ENCODE measurements at places on chromosomes 3 and 15.
A peak's percentile ranks its signal among the peaks of the same experiment; 100 is the strongest.

GRCh38 chr15:31328428-31328968 is 1.9 kb downstream of the KLF13 start:
- no peak for DNase-seq

DNA sequence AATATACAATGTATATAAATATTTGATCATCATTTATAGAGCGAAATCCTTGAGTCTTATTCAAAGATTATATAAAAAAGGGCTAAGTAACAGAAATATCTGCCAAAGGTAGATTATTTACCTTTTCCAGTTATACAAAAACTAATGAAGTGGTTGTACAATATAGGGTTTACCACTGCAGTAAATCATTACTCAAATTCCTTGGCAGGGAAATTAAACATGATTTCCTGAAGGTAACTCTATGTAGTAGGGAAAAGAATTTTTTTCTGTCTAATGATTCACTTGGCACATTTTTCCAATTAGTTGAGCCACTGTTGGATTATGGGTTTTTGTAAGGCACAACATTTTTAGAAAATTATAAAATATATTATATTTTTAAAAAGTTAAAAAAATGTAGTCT is 129.6 kb downstream of the NR2F2 start:
- no peak for DNase-seq

- no peak for DNase-seq
Observed at GRCh38 chr3:33718595-33718907, 497 bp upstream of the CLASP2 start.

DNA sequence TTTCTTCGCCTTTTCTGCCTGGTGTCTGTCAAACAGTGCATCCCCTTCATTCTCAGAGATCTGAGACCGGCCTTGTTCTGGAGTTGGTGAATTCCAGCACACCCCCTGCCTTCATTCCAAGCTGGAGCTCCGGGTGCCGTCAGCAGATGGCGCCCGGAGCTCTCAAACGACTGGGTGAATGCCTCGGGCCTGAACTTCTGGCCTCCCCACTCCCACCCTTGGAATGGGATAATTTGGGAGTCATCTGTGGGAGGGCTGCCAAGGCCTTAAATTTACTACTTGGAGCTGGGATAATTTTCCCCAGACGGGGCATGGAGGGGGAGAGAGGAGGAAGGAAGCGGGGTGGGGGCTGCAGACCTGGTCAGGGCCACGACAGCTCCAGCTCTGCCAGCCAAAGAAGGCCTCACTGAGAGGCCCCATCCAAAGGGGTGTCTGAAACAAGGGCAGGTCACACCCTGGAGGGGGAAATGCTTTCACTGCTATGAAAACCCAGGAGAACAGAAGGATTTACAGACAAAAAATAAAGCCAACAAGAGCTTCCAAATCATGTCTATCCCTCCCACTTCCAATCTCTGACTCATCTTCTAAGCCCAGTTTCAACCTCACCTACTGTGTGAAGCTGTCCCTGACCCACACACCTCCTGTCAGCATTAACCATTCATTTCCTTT is 187.9 kb downstream of the OPA1 start:
- peak; percentile 94 for DNase-seq

GRCh38 chr15:71116366-71116765 is 1.1 kb downstream of the THSD4 start:
- no peak for DNase-seq

GRCh38 chr3:122091602-122092295 is 36.6 kb downstream of the CD86 start:
- no peak for DNase-seq

- DNase-seq = no peak
Observed at GRCh38 chr3:33030802-33031201, 66.1 kb downstream of the GLB1 start.

Data from left hindlimb (tissue), 1 donor.